ENCODE measurements at places on chromosomes 6 and 20. TPM values are rescaled to one million over a fixed set of nuclear protein-coding genes. Genes with fewer than 3 reads are reported as not detected.

DNA sequence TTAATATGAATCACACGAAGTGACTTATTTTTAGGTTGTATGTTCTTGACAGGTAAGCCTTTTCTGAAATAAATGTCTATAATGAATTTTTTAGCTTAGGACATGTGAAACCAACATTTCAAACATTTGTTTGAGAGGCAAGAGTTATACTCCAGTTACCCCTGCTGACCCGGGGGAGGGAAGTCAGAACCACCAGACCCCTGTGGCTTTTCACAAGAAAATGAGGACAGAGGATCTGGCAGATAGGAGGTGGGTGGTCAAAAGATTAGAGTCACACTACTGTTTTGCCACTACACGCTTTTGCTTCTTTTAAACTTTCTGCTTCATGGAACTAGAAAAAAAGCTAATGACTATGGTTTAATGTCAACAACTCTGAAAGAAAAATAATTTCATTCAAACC is 27.5 kb upstream of the ADGRF4 start:
- DNase-seq = no peak

GRCh38 chr6:169556758-169557548 is 144.9 kb downstream of the WDR27 start:
- no peak for DNase-seq

GRCh38 chr6:133804265-133804664 is 84.6 kb upstream of the TCF21 start:
- no peak for DNase-seq

DNA sequence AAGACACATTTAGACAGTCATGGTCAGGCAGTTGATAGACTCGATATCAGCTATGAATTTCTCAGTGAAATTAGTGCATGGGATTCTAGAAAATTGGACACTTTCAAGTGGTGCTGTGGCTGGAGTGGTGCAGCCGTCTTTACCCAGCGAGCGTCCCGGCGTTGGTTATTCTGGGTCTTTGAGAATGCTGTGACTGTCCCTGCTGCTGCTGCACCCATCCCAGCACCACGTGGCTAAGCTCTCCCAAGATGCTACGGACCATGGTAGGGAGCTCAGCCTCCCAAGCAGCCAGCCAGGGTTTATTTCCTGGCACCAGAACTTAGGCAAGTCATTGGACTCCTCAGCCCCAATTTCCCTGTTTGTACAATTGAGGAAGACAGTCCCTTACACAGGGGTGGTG is 147.2 kb upstream of the RPS6KA2 start:
- no peak for DNase-seq

GRCh38 chr20:63186528-63187316 is 29.2 kb downstream of the YTHDF1 start:
- no peak for DNase-seq

- DNase-seq = no peak
Measured at GRCh38 chr6:65221153-65221552, 485.9 kb downstream of the EYS start.

DNA sequence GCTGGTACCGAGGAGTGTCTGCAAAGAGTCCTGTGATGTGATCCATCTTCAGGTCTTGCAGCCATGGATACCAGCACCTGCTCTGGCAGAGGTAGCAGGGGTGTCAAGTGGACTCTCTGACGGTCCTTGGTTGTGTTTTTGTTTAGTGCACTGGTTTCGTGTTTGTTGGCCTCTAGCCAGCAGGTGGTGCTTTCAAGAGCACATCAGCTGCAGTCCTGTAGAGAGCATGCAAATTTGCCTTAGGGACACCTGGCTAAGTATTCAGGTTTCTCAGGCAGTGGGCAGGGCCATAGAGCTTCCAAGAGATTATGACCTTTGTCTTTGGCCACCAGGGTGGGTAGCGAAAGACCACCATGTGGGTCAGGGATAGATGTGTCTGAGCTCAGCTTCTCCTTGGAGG is 14.5 kb upstream of the RGS17 start:
- DNase-seq = no peak

- DNase-seq = no peak
Measured at GRCh38 chr20:1449370-1449769, 17.3 kb downstream of the NSFL1C start.

GRCh38 chr20:41350408-41350962 is 9.9 kb downstream of the LPIN3 start:
- DNase-seq = no peak

GRCh38 chr6:79702691-79703090 is 71.6 kb downstream of the SH3BGRL2 start:
- DNase-seq = no peak

Gene SYCP2
- 0.76 TPM for polyA plus RNA-seq

Gene ZNF512B
- polyA plus RNA-seq = 10.4 TPM

Gene MCCD1
- not detected for polyA plus RNA-seq

Gene SPINT3
- not detected for polyA plus RNA-seq

Gene FAXC
- polyA plus RNA-seq = 9.1 TPM

Gene FAM162B
- polyA plus RNA-seq = not detected

Gene REM1
- 7.1 TPM for polyA plus RNA-seq

Gene TAB2
- polyA plus RNA-seq = 24.4 TPM

Gene MOG
- polyA plus RNA-seq = not detected

Gene BMP7
- polyA plus RNA-seq = 0.10 TPM

Gene HAO1
- not detected for polyA plus RNA-seq

Gene MEI4
- polyA plus RNA-seq = not detected
